Peyer's patch (tissue), 4 donors: ENCODE measurements at places on chromosomes 7 and 10.

DNA sequence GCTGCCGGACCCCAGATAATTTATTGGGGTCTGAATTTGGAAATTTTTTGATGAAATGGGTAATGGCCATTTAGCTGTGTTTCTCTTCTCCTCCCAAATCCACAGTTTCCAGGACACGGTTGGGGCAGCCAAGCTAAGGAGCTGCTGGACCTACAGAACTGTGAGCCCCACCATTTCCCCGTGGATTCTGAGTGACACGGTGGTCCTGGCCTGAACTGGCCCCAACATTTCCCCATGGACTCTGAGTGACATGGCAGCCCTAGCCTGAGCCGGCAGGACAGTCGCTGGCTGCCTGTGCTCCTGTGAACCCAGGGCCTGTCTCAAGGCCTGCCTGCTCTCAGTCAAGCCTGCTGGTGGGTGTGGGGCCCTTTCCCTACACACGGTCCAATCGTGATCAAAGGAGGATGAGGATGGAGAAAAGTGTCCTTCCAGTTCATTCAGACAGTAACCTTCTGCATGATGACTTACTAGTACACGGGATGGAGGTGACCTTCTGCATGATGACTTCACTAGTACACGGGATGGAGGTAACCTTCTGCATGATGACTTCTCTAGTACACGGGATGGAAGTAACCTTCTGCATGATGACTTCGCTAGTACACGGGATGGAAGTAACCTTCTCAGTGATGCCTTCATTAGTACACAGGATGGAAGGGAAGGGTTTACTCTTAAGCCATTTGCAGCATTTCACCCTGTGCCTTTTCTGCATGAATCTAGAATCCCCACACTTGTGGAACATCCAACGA lies 359.9 kb downstream of the GLRX3 start:
- DNase-seq, result peak; percentile 28

GRCh38 chr7:27160546-27161213 lies 4.2 kb upstream of the HOXA7 start:
- DNase-seq, result peak; percentile 95

- no peak for DNase-seq
Observed at GRCh38 chr10:53997953-53998352, 803.1 kb downstream of the PCDH15 start.

DNA sequence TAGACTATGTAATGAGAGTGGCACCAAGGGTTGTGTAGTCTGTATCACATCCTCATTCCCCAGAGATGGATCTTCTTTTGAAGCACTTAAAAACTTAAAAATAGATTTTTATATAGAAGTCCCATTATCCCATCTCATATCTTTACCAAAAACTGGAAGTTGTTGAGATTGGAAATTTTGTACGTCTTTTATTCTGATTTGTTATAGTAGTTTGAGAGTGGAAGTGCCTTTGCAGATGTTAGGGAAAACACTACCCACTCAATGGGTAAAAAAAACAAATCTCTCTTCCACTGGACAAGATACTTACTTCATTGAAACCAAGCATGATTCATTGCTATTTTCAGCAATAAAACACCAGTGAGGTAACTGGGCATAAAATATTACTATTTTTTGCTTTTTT lies 184.4 kb downstream of the MACC1 start:
- DNase-seq, result no peak

DNA sequence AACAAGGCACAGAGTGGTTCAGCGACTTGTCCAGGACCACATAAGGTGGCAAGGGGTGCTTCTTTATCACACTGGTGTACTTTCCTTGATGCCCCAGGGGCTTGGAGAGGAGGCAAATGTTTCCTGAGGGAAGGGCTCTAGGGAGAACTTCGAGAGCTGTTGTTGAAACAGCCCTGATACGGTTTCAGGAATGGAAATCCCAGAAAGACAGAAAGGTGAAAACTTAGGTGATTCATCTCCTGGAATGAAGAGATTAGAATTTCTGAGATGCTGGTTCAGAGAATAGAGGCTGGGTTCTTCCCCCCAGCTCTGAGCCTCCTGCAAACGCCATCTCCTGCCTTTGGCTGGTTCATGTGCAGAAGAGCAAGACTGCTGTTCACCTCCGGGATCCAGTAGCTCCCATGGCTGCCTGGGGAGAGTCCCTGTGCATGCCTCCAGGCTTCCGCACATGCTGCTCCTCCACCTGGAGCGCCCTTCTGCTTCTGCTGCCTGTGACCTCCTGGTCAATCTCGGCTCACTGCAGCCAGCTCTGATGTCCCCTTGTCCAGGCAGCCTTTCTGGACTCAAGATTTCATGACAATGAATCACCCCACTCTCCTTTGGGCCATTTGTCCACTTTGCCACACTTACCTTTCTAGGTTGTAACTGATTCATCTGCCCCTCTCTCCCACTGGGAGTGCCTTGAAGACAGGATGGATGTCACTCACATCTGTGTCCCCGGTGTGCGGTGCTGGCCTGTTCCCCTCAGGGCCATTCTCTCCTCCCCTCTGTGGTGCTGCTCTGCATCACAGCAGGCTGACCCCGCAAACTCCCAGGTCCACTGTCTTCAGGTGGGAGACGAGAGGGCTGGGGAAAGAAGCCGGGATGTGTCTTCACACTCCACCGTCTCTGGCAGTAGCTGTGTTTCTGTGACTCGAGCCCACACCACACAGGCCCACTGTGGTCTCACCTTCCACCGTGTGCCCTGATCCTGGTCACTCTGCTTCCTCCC lies 3.6 kb upstream of the CDH23 start:
- peak; percentile 40 for DNase-seq

- peak; percentile 34 for DNase-seq
Observed at GRCh38 chr10:79060641-79061255, 8.0 kb upstream of the ZMIZ1 start.

GRCh38 chr7:105703207-105703930 lies 122.1 kb upstream of the EFCAB10 start:
- no peak for DNase-seq

GRCh38 chr10:48456361-48456804 lies 148.5 kb downstream of the ARHGAP22 start:
- peak; percentile 64 for DNase-seq

DNA sequence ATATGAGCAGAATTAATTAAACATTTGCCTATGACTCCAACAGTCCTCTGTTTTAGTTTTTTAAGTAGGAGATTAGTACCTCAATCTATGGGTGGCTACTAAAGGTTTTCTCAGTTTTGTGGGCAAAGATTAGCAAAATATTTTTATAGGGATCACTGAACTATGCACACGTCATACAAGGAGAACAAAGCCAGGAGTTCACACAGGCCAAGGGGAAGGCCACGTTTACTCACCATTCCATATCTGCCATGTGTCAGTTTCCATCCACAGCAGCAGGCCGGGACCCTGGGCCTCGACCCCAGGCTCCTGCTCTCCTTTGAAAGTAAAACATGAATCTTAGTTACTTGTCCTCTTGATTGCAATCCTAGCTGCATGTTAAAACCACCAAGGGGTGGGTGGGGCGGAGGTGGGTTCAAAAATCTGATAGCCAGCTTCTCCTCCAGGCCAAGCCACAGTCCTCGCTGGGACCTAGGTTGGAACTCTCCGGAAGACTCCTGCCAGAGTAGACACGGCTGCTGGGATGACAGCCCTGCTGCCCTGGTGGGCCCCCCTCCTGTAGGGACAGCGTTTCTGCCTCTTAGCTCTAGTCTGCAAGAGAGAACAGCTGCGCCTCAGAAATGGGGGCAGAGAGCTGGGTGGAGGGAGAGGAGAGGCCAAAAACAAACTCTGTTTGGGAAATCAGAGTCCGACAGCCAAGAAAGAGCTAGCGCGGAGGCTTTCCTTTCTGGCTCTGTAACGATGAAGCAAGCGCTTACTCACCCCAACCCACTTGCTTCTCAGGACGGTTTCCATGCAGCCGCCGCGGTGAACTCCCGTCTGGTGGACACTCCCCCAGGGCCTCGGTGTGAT lies 35.6 kb downstream of the PITRM1 start:
- no peak for DNase-seq

- DNase-seq, result no peak
Observed at GRCh38 chr10:115084277-115084850, 8.8 kb upstream of the ATRNL1 start.

DNA sequence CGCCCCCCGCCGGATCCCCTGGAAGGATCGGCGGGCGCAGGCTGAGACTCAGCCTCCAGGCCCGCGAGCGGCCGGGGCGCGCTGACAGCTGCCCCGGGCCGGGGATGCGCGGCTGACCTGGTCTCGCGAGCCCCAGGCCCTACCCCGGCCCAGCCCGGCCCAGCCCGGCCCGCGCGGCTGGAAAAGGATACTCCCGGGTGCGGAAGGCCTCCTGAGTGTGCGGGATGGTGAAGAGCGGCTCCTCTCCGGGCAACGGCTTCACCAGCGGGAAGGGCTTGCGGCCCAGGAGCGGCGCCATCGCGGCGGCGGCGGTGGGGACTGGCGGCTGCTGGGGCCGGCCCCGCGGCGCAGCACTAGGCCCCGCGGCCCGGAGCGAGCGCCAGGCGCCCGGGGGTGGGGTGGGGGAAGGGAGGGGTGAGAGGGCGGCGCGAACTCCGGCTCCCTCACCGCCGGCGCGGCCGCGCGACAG lies 423 bp downstream of the BAZ1B start:
- no peak for DNase-seq

- no peak for DNase-seq
Observed at GRCh38 chr10:60666221-60666620, 112.1 kb upstream of the CDK1 start.

DNA sequence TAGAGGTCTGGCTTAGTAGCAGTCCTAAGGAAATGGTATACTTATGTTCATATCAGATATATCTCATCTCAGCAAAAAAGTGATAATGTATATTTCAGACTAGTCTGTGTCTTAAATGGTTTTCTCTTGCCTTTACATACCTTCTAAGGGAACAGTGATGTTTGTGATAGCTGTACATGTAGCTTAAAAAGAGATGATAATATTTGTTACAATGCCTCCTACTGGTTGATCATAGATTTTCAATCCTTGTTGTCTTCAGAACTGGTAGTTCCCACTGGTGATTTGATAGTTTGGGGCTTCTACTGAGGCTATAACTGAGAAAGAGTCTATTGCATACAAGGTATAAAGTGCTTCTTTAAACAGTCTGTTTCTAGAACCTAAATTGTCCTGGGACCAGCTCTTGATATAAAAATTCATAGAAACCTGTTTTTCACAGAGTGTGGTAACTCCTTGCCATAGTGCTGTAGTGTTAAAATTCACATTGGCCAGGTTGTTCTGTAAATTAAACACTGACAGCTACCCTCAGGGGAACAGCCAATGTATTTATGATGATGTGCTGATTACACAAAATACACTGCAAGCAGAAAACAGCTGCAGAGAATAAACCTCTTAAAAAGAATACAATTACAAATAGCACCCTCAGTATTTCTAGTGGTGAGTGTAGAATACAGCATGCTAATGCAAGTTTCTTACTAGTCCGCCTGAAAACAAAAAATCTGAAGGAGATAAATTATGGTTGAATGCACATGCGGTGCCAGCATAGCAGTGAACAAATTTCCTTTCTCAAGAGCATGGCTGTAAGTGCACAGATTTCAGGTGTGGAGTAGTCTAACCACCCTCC lies 90.3 kb downstream of the BTRC start:
- no peak for DNase-seq

DNA sequence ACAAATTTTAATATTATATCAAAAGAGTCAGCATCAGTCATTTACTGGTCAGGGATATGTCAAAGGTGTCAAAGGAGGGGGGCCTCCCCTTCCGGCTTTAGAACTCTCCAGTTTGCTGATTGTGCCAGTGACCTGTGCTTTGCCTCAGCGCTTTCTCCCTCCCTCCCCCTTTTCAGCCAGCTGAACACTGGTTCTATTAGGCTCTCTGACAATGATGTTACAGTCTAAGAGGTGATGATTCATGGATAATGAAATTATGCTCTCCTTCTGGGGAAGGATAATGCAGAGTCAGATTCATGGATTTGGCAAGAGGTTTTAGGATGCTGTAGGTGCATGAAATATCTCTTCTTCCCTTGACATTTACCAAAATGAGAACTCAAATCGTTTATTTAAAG lies 6.1 kb downstream of the LRRTM3 start:
- no peak for DNase-seq
